ENCODE measurements at places on chromosomes 16 and 17.
A peak's percentile ranks its signal among the peaks of the same experiment; 100 is the strongest.

DNA sequence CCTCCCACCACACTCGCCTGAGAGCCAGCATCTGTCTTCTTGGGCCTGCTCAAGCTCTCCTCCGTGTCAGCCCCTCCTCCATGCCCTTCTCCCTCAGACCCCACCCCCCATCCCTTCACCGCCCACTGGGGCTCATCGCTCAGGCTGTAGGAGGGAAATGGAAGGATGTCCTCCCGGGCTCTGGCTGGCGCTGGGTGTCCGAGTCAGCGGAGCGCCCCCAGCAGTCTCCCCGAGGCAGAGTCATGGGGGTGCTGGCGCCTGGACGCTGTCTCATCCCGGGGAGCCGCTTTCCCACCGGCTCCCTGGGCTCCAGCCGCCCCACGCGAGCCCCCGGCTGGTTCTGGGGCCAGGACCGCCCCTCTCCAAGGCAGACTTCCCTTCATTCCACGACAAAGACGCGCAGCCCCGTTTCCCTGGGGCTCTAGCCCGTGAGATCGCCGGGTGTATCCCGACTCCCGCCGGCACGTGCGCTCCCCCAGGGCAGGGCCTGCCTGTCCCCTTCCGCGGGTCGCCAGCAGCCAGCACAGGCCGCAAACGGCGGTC lies 428 bp upstream of the ANTKMT start:
- peak; percentile 70 for DNase-seq

GRCh38 chr17:69423450-69423849 lies 9.0 kb downstream of the MAP2K6 start:
- no peak for DNase-seq

DNA sequence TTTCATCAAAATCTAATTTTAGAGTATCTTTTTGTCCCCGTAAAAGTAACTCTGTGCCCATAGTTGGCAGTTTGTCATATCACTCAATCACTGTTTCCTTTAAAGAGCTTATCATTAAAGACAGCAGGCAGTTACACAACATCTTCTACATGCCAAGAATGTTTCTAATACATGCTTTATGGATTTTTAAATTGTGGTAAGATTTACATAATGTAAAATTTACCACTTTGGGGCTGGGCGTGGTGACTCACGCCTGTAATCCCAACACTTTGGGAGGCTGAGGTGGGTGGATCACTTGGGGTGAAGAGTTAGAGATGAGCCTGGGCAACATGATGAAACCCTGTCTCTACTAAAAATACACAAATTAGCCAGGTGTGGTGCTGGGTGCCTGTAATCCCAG lies 687.2 kb downstream of the WWOX start:
- peak; percentile 73 for DNase-seq

GRCh38 chr16:21172650-21173049 lies 14.2 kb downstream of the LDAF1 start:
- DNase-seq = no peak

- DNase-seq = no peak
Observed at GRCh38 chr16:19809693-19810092, 75.0 kb downstream of the GPRC5B start.

GRCh38 chr16:17287166-17287800 lies 183.5 kb downstream of the XYLT1 start:
- no peak for DNase-seq

DNA sequence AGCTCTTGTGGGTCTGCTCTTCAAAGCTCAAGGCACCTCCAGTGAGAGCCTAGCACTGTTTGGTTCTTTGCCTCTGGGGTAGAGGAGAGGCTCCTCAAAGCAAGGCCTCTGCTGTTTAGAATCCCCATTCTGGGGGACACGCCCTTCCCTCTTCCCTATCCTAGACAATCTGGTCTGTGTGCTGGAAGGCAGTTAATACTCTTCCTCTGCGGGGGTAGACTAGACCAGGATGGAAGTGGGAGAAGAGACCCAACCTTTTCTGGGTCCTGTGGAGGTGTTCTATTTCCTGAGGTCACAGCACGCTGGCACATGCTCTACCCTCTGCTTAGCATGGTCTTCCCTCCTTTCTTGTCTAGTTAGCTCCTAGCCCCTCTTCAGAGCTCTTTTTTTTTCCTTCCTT lies 7.7 kb downstream of the ERAL1 start:
- peak; percentile 51 for DNase-seq

Data from hematopoietic multipotent progenitor cell treated with erythropoietin and hydrocortisone succinate and interleukin-3 and kit ligand, for 6 days (in vitro differentiated cells).